ENCODE measurements at places on chromosomes 5 and 9.

GRCh38 chr5:66894480-66895240 lies 298.5 kb downstream of the MAST4 start:
- no peak for DNase-seq

DNA sequence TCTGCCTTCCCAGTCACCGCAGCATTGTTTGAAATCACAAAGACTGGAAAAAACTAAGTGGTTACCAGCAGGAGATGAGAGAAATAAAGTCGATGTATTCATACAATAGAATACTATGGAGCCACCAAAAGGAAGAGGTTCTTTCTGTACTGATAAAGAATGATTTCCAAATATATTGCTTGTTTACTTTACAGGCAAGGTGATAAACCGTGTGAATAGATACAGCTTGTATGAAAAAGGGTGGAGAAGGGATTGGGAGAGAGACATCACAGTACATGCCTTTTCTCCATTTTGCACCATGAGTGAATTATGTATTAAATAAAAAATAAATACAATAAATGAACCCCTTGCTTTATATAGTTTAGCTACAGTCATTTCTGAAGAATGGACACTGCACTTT lies 91.7 kb downstream of the RFK start:
- DNase-seq, result no peak

DNA sequence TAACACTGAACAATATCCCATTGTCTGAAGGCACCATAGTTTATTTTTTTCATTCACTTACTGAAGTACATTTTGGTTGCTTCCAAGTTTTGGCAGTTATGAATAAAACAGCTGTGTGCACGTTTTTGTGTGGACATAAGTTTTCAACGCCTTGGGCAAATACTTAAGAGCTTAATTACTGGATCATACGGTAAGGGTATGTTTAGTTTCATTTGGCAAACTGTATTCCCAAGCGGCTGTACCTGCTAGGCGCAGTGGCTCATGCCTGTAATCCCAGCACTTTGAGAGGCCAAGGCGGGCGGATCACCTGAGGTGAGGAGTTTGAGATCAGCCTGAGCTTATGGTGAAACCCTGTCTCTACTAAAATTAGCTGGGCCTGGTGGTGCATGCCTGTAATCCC lies 63.7 kb upstream of the FAM120A start:
- no peak for DNase-seq

- no peak for DNase-seq
Observed at GRCh38 chr5:106167766-106168165, 1503.0 kb downstream of the EFNA5 start.

DNA sequence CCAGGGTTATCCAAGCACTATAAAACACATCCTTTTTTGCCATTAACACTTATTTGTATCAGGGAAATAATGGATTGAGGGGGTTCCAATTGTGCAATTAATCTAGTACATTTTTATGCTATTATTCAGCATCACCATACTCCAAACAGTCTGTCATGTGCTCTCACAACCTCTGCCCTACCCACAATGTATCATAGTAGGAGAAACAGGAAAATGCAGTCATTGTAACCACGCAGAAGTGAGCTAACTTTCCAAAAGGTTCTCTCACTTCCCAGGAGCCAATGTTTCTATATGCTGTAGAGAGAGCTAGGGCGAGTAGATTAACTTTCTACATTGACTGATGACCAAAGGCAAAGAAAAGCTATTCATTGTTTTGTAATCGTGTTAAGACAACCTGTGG lies 29.8 kb downstream of the DAB2 start:
- no peak for DNase-seq

- no peak for DNase-seq
Observed at GRCh38 chr5:9479361-9479760, 66.5 kb downstream of the SEMA5A start.

Data from stimulated activated CD4-positive, alpha-beta T cell treated with anti-CD3 and anti-CD28 coated beads, TNF-alpha, amount 100 ng/mL, for 48 hours (primary cell).